CD4-positive, CD25-positive, alpha-beta regulatory T cell (primary cell): ENCODE measurements at places on chromosomes 12 and 14. TPM values are rescaled to one million over a fixed set of nuclear protein-coding genes. Genes with fewer than 3 reads are reported as not detected.

GRCh38 chr14:61475316-61475715 is 153.9 kb downstream of the PRKCH start:
- no peak for DNase-seq
- H3K36me3 ChIP-seq = peaks cover 15% of the 10 kb centered on the region
- H3K4me3 ChIP-seq = peak overlapping the region; percentile 77
- no peaks in the 10 kb centered on the region for H3K27me3 ChIP-seq
- peak overlapping the region; percentile 99 for H3K27ac ChIP-seq

DNA sequence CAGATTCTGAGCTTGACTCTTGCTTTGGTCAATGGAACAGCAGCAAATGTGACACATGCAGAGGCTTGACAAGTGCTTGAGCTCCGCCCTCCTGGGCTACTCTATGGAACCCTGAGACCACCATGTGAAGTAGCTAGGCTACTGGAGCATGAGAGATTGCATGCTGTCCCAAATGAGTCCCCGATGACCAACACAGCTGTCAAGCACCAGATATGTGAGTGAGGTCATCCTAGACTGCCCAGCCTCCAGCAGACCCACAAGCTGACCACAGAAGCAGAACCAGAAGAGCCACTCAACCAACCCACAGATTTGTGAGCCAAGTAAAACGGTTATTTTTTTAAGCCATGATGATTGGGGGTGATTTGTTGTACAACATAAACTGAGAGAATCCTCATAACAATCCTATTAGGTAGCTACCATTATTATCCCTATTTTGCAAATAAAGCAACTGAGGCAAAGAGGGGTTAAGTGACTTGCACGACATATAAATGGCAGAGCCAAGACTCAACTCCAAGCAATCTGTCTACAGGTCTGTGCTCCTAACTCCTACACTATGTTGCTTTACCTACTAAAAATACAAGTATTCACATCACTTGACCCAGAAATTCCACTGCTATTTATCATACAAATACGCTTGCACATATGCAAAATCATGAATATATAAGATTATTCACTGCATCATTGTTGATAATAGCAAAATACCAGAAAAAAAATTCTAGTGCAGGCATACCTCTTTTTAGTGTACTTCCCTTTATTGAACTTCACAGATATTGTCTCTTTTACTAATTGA is 136.2 kb downstream of the NDUFA12 start:
- DNase-seq = no peak
- peaks cover 4% of the 10 kb centered on the region for H3K27me3 ChIP-seq
- no peaks in the 10 kb centered on the region for H3K4me1 ChIP-seq
- H3K4me3 ChIP-seq = no peak overlapping the region
- H3K27ac ChIP-seq = no peak overlapping the region
- no peaks in the 10 kb centered on the region for H3K36me3 ChIP-seq

GALNT16 gene
- total RNA-seq = not detected

NPFF gene
- not detected for total RNA-seq
